ENCODE measurements at places on chromosomes 1 and 21.

DNA sequence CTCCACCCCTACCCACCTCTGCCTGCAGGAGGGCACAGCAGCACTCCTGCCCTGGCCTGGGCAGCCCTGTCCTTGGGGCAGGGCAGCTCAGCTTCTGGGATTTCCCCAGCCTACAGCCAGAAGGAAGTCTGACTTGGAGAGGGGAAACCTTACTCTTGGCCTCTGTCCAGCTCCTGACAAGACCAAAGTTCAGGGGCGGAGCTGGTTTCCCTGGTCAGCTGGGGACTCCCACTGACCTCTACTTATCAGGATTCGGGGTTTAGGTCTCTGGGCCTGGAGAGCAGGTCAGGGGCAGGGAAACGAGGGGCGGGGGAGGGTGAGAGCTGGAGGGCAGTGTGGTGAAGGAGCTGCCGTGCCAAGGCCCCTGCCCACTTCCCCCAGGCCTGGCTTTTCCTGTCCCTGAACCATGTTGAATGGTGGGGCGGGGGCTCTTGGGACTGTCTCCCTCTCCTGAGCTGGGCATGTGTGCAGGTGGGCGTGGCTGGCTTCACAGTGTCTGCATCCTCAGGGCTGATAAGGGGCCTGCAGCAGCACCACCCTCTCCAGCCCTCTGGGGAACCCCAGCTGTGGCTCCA lies 16.8 kb upstream of the ETV3 start:
- peak; percentile 51 for DNase-seq

DNA sequence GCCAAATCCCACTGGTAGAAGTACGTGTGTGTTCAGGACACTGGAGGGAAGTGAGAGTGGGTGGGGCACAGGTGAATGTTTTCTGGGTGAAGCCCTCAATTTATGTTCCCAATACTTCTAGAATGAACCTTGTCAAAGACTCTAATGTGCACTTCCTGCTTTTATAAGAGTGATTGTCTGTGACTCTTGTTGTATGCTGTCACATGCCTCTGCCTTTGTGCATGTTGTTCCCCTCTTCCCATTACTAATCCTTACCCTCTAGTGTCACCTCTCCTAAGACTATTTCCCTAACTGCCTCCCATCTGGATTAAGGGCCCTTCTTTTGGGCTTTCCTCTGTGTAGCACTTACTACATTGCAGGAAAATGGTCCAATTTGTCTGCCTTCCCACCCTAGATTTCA lies 2.5 kb upstream of the LINGO4 start:
- DNase-seq = no peak

- DNase-seq = no peak
Measured at GRCh38 chr1:114854693-114855320, at the start of gene SYCP1. SYCP1 (plus strand) TSS chr1:114854863; CDS start chr1:114855465, 602 bp downstream.

DNA sequence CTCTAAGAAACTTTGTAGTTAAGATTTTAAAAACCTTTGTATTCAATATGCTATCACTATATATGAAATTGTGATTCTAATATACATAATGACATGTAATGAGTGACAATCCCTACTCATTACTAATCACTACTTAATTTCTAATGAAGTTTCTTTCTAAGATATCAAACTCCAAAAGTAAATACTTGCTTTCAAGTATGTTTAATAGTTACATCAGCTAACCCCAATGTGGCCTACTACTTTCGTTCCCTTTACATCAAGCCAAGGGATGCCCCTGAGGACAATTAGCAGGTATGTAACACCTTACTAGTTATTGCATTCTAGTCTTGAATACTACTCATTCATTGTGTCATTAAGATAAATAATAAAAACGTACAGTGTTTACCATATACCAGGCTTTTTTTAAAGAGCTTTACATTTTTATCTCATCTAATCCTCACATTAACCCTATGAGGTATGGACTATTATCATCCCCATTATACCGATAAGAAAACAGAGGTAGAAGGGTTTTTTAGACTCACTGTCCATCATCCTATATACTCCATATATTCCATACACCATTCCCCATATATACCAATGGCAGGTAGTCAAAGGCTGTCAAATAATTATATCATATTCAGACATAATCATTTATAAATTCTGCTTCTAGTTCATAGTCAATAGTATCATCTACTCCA lies 4.2 kb downstream of the PPP1R15B start:
- DNase-seq = no peak

DNA sequence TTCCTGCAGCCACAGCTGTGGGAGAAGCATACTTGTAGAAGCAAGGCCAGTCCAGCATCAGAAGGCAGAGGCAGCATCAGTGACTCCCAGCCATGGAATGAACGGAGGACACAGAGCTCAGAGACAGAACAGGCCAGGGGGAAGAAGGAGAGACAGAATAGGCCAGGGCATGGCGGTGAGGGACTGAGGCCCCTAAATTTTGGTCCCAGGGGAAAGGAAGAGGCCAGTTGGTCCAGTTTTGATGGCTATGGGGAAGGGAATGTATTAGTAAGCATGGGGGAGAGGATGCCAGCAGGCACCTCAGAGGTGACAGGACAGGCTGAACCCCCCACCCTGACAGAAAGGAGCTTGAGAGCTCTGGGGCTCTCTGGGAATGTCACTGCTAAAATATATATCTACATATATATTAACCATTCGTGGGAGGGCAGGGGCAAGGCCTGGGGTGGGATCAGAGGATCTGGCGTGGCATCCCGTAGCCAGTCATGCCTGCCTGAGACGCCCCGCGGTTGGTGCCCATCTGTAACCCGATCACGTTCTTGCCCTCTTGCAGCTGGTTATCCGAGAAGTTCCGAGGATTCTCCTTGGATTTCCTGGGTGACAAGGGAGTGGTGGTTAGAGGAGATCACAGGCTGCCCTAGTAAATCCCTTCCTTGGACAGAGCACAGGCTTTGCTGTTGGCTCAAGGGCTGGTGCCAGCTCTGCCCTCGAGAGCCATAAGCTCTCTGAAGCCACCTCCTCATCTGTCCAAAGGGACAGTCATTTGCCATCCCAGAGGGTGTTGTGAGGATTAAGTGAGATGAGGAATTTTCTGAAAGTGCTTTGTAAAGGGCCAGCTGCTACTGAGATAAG lies 6.7 kb downstream of the TAGLN2 start:
- no peak for DNase-seq

DNA sequence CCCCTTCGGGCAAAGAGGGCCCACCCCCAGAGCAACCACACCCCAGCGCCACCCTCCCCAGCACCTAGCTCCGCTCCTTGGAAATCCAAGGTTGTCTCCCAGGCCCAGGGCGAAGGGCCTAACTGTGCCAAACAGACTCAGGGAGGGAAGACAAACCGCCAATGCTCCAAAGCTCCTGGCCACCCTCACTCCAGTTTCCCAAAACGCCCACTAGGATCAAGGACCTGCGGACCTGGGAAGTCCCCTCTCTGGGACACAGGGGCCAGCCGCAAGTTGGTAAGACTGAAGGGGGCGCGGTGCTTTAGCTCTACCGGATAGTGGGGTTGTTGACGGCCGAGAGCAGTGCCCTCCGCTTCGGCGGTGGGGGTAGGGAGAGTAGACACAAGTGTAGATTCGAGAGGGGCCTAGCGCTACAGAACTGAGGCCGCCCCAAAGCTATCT lies 581 bp downstream of the IRF6 start:
- DNase-seq = no peak

DNA sequence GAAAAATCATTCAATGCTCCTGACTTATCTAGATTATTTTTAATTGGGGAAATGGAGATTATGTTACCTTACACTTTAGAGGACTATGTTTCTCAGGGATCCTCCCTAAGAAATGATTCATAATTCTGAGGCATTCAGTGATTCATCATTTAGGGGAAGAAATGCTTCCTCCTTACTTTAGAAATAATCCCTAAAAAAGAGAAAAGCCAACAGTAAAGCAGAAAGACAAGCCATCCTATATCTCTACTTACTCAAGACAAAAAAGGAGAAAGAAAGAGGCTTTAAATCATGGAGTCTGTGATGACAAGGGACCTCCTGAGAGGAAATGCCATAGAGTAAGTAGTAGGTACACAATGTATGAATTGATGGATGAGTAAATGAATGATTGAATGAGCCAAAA lies 137.0 kb downstream of the BRINP2 start:
- DNase-seq = no peak

DNA sequence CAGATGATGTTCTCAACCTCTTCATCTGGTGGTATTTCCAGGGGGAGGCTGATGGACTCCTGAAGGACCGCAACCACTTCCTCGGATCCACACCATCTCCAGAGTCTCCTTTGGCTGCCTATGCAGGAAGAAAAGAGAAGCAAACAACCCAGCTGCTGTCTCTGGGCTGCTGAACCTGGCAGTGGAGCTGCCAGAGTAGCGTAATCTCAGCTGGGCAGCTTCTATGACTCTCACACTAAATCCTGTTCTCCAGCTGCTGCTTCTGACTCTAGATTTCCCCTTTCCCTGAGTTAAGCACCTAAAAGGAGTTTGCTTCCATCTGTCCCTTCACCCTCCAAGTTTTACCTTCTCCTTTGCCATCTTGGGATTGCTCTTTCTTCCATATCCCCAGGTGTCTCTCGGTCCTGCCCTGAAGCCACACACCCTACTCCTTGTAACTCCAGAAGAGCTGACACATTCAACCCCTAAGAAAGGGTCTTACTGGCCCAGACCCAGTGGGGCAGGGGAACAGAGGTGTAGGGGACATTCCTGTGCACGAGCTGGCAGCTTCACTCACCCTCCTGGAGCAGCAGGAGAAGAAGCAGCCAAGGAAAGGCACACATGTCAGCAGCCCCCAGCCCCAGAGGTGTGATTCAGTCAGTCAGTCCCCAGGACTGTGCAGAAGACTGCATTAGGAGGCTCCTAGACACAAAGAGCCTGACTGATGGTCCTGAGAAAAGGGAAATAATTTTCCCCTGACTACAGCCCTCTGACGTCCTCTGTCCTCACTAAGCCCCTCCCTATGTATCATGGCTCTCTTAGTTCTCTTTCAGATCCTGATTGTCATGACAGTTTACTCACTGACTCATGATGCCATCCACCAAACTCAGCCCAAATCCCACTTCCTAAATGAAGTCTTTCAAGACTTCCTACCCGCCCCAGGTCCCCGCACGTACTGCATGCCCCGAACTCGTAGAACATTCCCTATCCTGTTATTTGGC lies at the start of gene SLAMF9:
SLAMF9 (minus strand) TSS at position 702 of the 980 bp plus-strand sequence; CDS start at position 602, 100 bp downstream.
- DNase-seq = no peak

DNA sequence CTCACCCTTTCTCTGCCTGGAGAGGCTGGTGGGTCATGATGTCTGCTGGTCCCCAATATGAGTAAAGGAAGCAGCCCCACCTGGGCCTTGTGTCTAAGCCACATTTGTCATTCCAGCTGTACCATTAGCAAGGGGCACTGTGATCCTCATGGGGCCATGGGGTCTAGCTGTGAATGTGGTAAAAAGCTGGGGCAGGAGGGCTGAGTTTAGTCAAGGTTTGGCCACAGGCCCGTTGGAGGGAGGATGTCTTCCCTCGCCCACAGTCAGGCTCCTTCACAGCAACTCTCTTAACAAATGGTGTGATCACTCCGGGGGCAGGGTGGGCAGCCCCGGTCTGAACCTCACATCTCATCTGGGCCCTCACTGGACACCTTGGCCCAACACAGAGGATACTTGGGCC lies 115.4 kb downstream of the DMRTB1 start:
- DNase-seq = peak; percentile 19

DNA sequence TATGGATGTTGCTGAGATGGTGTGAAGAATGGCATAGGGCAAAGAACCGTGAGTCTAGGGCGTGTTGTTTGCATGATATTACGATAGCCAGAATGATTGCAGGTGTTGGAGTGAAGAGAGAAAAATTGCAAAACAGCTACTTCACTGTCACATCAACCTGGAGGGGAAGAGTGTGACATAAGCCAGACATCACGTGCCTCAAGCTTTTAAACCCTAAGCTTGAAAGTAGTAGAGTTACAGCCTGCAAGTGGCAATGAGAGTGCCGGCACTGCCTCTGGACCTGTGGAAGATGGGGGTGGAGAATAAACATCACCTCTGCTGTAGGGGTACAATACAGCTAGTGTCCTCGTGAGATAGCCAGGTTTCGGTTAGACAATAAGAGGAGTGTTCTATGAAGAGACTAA lies 11.1 kb downstream of the EEIG2 start:
- no peak for DNase-seq

- peak; percentile 54 for DNase-seq
Measured at GRCh38 chr1:160953030-160953429, 1.6 kb downstream of the ITLN2 start.

DNA sequence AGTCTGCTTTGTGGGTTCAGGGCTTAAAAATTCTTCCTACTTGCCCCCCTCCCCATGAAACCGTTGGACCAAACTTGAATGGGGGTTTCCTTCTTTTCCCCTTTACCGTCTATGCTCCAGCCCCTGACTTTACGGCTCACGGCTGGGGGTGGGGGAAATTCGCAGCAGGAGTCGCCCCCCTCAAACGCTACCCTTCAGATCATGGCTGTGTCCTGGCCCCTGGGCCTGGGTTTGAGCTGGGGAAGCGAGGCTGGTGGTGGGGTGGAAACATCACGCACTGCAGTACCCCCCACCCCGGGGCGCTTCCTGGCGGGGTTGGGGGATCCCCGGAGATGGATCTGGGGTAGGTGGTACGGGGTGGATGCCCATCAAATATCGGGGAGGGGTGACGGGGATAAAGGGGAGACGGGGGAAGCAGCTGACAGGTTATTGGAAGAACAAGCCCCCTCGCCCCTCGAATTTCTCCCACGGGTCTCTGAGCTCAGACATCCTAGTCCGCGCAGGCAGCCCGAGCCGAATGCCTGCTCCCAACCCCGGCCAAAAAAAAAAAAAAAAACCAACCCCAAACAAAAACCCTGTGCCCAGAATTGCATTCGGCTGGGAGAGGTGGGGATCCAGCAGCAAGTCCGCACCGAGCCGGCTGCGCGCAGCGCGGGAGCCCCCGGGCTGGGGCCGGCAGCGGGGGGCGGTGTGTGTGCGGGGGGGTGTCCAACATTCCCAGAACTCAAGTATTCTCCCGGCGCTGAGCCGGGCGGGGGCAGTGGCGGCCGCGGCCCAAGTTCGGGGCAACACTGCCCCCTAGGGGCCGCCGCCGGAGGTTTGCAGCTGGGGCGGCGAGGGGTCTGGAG lies 59.0 kb upstream of the ACOT11 start:
- DNase-seq = peak; percentile 95

GRCh38 chr1:153277852-153278251 lies 18.4 kb downstream of the LORICRIN start:
- no peak for DNase-seq

All from ovary (tissue), 10 donors.